ENCODE measurements at places on chromosomes 1 and 21.

- DNase-seq, result no peak
These were observed 58.1 kb downstream of the PRKACB start for GRCh38 chr1:84202126-84202525.

- no peak for DNase-seq
These were observed 131.0 kb downstream of the KCNT2 start for GRCh38 chr1:196477262-196477661.

GRCh38 chr1:44631333-44631646 lies 43.0 kb downstream of the TMEM53 start:
- no peak for DNase-seq

DNA sequence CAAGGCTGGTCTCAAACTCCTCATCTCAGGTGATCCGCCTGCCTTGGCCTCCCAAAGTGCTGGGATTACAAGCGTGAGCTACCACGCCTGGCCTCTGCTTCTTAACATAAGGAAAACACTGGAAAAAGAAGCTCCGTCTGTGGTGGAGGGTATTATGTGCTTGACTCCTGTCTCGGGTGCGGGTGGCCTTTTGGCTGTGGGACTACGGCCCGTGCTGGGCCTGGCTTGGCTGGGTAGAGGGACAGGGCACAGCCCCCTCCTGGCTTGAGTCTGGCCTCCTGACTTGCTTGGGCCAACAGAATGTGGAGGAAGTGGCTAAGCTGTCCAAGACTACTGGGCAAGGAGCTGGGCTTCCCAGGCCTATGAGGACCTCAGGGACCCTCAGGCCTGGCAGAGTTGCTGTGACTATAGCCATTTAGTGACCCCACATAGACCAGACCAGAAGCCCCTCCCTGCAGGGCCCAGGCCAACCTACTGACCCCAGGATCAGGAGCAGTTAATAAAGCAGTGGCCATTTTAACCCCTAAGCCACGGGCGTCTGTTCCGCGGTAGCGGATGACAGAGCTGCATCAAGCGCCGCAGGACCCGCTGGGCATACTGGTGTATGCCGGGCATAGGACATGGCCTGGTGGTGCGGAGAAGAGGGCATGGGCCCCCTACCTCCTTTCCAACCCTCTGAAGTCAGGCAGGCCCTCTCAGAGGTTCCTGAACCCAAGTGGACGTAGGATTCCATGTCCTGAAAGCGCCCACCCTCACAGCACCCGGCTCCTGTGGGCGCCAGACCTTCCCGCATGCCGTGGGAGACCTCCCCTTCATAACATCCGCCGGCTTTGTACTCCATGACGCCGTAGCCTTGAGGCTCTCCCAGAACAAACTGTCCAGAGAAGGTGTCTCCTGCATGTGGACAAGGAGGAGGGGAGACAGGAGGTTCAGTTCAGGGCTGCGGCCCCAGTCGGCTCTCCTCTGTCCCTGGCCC lies 4.4 kb downstream of the MORN1 start:
- no peak for DNase-seq

DNA sequence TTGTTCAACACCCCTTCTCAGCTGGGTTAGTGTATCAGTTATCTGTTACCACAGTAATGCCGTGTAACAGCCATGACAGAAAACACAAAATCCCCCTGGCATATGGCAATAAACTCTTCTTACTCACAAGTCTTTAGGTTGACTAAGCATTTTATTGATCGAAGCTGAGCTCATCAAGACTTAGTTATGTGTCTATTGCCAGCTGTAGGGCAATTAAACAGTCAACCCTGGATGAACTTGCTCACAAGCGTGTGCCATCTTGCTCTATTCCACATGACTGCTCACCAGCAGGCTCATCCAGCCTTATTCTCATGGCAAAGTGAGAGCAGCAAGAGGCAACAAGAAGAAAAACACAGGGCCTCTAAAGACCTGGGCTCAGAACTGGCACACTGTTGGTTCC lies 333.8 kb upstream of the PTBP2 start:
- DNase-seq, result no peak

GRCh38 chr1:22579541-22580155 lies 16.4 kb downstream of the EPHA8 start:
- DNase-seq, result no peak

- no peak for DNase-seq
These were observed 34.9 kb downstream of the ELK4 start for GRCh38 chr1:205596876-205597275.

- no peak for DNase-seq
These were observed 460 bp downstream of the SERPINC1 start for GRCh38 chr1:173916667-173917066.

GRCh38 chr1:172883844-172884243 lies 166.9 kb downstream of the TNFSF18 start:
- DNase-seq, result no peak

DNA sequence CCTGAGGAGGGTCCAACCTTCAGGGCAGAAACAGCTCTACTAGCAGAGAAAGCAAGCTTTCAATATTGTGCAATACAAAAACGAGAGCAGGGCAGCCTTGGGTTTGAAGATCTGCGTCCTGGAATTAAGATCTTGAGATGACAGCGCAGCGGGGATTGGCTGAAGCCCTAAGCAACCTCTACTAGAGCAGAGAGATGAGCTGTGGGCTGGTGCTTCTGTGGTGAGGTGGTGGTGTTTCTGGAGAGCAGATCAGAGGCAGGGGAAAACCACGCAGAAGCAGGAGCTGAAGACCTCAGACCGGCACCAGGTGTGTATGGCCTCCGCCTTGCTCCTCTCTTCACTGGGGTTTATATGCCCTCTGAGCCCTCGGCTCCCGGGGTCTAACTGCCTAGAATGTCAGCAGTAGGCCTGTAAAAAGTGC lies 12.5 kb downstream of the TRAF3IP3 start:
- DNase-seq, result no peak

GRCh38 chr1:228144993-228145343 lies 4.8 kb upstream of the GJC2 start:
- DNase-seq, result no peak

DNA sequence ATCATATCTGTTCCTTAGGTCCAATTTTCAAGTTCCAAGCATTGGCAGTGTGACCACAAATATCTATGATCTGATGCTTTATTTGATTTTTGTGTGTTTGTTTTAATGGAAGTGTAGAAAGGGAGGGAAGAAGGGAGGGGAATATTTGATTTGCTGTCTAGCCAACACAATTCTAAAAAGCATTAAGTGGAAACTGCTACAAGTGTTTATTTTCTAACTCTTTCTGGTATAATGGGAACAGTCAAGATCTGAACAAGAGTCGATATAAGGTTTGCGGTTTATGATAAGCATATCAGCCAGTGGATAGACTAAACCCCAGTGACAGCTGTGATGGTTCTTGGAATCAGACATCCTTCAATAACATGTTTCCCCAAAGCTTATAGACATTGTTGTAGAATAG lies 267.8 kb upstream of the SNX7 start:
- DNase-seq, result no peak

DNA sequence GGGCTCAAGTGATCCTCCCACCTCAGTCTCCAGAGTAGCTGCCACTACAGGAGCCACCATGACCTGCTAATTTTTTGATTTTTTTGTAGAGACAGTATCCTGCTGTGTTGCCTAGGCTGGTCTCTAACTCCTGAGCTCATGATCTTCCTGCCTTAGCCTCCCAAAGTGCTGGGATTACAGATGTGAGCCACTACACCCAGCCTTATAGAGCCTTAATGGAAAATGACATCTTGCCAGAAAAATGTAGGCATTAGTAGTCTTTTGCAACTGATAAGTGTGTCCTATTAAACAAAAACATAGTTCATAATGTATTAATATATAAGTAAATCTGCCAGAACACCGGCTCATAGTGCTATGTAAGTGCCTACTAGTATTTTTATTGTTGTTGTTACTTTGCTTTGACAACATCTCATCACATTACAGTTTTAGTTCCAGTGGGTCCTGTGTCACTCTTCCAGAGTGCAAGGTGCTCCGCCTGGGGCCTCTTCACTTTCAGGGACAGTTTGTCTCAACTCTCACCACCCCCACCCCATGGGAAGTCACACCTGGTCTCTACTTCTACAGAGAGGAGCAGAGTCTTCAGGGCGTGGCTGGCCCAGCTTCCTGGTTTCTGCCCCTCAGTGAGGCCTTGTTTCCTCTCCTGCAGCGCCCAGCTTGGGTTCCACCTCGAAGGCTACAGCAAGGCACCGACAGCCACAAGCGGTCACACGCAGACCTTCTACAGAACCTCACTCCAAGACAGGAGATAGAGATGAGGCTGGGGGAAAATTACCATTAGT lies 30.1 kb downstream of the RHOU start:
- DNase-seq, result no peak

DNA sequence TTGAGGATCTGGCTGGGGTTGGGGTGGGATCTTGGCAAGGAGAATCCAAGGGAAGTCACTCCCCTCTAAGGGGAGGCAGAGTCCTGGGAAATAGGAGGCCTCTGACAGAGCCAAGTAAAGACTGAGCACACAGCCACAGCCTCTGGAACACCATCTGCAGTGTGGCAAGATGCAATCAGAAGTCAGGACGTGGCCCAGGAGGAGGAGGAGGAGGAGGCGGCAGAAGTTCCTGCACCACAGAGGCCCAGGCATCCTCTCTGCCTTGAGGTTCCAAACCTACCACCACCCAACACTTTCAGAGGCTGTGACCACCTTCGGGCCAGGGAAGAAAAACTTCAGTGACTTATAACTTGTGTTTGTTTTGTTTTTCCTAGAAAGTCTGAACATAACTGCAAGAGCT lies 23.7 kb upstream of the KCNE2 start:
- DNase-seq, result no peak

DNA sequence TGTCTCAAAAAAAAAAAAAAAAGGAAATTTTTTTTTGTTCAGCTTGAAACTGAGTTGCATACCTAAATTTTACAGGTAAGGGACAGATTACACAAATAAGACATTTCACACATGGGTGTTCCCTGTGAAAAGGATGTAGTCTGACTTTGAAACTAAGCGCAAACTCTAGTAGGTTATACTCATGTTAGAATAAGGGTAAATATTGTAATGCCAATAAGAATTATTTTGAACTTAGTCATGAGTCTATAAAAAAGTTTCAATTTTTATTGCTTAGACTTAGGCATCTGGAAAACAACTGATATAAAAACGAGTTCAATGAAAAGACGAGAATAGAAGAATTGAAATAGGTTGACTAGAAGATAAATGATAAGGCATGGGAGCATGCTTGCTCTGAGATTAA lies 122.3 kb downstream of the HMCN1 start:
- no peak for DNase-seq

GRCh38 chr1:183038913-183039312 lies 15.7 kb downstream of the LAMC1 start:
- no peak for DNase-seq

- DNase-seq, result no peak
These were observed 21.3 kb downstream of the TOR1AIP2 start for GRCh38 chr1:179856296-179856695.

DNA sequence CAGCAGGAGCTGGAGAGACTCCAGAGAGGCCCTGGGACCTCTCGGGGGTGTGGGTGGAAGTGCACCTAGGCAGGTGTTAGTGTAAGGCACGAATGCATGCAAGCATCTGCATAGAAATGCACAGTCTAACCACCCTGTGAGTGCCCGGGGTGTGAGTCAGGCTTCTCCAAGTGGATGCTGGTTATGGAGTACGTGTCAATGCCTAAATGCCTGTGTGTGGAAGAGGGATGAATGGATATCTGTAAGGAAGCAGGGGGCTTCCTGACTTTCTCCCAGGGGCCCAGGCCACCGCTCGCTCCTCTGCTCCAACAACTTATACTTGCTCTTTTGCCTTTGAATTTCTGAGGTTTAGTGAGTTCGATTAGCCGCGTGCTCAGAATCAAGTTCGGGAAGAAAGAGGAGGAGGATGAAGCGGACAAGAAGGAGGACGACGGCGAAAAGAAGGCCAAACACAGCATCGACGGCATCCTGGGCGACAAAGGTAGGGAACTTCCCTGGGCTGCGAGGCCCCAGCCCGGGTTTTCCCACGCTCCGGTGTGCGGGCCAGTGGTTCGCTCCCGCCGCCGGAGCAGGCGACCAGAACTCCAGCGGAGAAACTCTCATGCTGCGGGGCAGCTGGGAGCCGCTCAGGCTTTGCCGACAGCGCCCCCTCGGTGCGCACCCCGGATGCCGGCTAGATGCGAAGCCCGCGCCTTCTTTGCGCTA lies 5.4 kb downstream of the PAX7 start:
- DNase-seq, result no peak

GRCh38 chr1:37020653-37021277 lies 13.6 kb downstream of the GRIK3 start:
- DNase-seq, result no peak

GRCh38 chr1:31523012-31523411 lies 53.3 kb upstream of the TINAGL1 start:
- DNase-seq, result no peak

DNA sequence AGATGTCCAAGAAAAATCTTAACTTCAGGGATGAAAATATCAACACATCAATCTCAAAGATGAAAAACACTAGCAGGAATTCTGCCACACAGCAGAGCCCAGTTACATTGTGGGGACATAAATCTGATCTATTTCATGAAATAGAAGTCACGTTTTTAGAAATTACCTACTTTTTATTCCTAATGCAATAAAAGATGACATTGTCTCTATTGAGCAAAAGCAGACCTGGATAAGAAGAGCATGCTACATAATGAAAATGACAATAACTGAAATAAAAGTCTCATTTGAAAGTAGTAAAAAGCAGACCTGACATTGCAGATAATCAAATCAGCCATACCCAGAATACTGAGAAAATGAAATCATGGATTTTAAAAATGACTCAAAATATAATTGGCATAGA lies 156.8 kb downstream of the NTNG1 start:
- no peak for DNase-seq

- no peak for DNase-seq
These were observed 2.1 kb downstream of the GALNT2 start for GRCh38 chr1:230068952-230069684.

- no peak for DNase-seq
These were observed 119.9 kb downstream of the FASLG start for GRCh38 chr1:172778456-172779455.

GRCh38 chr1:53088616-53089300 lies 26.7 kb downstream of the PODN start:
- no peak for DNase-seq

GRCh38 chr1:15215116-15215515 lies 31.9 kb upstream of the FHAD1 start:
- no peak for DNase-seq

DNA sequence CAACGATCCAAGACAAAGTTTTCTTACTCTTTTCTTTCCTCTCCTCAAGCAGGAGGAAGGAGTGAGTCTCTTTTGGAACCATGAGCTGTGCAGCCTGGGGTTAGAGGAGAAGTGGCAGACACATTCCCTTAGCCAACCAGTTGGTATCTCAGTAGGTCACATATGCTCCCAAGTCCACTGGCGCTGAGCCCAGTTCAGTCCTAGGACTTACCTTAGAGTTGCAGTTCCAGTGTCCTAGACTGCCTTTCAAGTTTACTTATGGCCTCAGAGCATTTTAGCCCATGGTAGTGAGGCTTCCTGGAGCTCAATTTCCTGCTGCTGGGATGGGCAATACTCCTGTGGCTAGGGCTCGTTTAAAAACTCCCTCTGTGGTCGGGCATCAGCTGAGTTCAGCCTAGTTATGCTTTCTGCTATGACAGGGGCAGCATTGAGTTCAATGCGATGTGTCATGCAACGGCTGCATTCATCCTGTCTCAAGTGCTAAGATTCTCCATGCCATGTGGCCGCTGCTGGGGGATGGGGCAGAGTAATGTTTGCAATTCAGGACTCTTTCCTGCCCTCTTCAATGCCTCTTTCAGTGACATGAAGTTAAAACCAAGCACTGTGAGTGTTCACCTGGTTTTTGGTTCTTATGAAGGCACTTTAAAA lies 103.8 kb downstream of the LRRC7 start:
- DNase-seq, result no peak

- peak; percentile 45 for DNase-seq
These were observed 5.3 kb downstream of the ADIPOR1 start for GRCh38 chr1:202952818-202953217.

GRCh38 chr1:117930484-117930883 lies 945 bp downstream of the WDR3 start:
- no peak for DNase-seq
